ENCODE measurements at places on chromosomes 3 and 15.

DNA sequence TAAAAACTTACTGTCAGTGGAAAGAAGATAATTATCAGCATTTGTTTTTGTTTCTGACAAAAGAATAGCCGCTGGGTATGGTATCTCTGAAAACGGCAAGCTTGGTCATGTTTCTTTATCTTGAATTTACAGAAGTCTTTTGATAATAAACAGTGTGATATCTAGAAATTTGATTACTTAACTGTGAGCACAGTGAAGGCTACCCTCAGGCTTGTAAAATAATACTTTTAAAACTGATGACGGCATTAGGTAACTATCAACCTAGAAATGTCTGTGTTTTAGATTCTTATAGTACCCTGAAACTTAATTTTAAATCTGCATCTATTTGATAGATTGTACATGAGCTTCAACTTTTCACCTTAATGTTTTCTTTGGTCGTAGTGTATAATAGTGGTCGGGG is 43.4 kb downstream of the NSUN3 start:
- DNase-seq, result no peak

DNA sequence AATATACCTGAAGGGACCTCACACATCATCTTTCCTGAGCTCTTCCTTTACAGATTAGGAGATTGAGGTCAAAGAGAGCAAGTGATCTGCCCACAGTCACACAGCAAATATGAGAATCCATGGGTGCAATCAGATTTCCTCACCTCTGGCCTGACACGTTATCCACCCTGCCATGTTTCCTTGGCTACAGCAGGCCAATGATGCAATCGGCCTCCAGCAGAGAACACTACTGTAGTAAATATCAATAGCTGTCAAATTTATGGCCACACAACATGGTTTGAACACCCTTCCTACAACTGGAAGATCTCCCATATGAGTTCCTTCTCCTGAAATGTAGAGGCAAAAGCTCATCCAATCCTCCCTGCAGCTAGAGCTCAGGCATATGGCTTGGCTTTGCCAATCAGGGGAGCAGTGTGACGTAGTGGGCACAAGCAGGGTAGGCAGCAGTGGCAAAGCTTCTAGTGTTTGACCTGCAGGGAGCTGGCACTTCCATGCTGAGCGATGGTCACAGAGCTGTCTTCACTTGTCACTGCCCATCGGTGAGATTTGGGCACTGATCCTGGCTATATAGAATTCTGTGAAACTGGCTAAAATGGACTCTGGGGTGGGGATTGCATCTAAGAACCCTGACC is 271.3 kb downstream of the TJP1 start:
- DNase-seq, result no peak

DNA sequence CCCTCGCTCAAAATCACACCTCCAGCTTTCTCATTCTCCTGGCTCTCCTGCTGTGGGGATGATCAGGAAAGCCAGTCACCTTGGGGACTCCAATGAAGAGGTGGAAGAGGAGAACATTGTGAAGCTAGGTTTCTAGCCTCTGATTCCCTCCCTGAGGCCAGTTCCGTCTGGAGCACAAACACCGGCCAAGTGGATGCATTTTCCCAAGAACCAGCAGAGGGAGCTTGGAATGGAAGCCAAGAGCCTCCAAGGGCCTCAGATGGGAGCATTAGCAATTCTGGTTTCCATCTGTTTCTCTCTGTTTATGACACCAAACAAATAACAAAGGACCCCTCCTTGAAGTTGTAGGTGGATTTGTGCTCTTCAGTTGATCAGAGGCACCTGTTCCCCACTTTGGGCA is 40.6 kb upstream of the NMNAT3 start:
- DNase-seq, result no peak

- DNase-seq, result no peak
These were observed 699.4 kb downstream of the ZPLD1 start for GRCh38 chr3:103134023-103134724.

GRCh38 chr3:141998669-141999290 is 122.3 kb downstream of the ATP1B3 start:
- DNase-seq, result peak; percentile 18

GRCh38 chr3:49495023-49495422 is 25.0 kb downstream of the DAG1 start:
- DNase-seq, result no peak

- DNase-seq, result no peak
These were observed 262.1 kb upstream of the TGFBR2 start for GRCh38 chr3:30344288-30344687.

GRCh38 chr3:188814581-188814980 is 357.2 kb upstream of the TPRG1 start:
- no peak for DNase-seq

- no peak for DNase-seq
These were observed 284.2 kb upstream of the TPM1 start for GRCh38 chr15:62758126-62758951.

DNA sequence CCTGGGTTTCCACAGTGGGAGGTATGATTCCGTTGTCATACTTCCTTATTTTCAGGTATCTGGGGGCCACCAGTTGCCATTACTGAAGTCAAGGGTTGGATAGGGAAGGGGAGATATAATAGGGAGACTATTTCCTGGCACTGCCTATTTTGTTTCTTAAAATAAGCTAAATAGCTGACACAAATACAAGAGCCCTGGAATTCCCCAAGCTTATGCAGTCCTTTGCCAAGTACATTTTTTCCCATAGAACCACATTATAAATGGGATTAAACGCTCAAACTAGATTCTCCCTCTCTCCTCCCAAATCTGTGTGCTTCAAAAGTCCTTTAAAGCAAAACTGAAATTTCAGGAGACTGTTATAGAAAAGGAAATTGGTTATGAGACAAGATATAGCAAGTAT is 68.7 kb downstream of the AP4E1 start:
- DNase-seq, result no peak

DNA sequence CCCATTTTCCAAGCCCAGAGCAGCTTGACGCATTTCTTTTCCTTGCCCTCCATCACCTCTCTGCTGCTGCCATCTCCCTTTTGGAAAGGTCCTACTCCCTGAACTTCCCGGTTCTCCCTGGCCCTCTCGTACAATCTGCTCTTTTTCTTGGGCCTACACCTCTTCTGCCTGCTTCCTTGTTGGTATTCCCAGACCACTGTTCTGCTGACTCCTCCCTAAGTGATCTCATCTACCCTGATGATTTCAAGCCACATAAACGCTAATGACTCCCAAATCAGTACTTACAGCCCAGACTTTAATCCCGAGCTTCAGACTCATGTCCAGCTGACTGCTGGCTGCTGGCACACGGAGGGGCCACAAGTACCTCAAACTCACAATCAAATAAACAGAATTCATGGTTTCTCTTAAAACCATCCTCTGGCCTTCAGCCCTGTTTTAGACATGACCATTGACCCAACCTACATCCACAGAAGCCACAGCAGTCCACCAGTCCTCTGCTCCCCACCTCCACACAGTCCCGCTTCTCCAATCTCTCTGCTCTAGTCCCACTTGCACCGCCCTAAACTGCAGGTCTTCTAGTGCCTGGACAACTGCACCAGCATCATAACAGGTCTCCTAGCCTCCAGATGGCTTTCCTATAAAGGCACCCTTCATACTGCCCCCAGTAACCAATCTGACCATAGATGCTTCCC is 57.6 kb downstream of the AAGAB start:
- DNase-seq, result no peak

DNA sequence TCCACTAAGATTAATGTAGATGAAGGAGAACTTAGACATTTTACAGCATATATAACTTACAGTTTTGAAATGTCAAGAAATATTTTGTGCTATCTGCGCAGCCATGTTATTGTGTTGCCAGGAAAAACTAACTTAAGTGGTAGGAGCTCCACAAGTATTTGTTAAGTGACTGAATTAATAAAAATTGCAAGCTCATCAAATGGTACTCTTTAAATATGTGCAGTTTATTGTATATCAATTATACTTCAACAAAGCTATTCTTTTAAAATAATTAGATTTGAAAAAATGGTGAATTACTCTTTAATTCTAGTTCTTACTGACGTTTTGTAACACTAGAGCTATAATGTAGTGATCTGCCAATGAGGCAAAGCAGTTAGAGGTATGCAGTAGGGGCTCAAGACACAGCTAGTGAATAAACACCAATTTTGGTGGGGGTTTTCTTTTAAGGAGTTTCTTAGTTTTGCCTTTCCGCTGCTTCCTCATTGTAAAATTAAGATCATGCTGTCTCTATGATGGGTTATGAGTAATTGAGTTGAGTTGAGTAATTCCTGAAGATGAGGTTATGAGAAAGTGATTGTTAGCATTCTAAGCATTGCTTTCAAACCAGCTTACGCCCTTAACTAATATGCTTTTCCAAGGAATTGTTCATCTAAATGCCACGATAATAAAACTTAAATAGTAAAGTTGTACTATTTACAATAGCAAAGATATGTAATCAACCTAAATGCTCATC is 10.9 kb upstream of the LXN start:
- no peak for DNase-seq

- no peak for DNase-seq
These were observed 13.5 kb upstream of the SEC13 start for GRCh38 chr3:10334459-10334858.

DNA sequence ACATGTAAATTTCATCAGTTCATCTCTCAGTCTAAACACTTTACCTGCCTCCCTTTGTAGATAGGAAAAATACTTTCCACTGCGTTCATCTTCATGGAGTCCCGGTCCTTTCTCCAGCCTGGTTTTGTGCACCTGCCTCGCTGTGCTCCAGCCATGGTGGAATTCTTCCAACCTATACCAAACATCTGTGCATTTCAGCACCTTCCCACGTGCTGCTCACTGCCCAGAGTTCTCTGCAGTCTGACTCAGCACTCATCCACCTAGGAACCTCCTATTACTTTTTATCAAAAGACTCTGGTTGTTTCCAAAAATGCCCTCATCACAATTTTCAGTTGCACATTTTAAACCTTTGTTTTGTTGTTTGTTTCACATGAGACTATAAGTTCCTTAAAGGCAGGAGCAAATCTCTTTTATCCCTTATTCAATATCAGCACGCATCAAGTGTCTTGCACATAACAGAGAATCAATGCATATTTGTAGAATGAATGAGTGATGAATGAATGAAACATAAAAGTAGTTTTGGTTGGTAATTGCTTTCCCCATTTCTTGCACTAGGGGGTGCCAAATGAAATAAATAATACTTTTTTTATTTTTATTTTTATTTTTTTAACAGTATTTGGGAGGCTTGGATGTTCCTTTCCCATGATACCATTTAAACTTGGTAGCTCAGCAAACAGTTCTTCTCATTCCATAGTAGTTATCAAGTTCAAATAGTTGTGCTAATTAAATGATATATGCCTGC is 30.2 kb upstream of the ADAMTS9 start:
- no peak for DNase-seq

DNA sequence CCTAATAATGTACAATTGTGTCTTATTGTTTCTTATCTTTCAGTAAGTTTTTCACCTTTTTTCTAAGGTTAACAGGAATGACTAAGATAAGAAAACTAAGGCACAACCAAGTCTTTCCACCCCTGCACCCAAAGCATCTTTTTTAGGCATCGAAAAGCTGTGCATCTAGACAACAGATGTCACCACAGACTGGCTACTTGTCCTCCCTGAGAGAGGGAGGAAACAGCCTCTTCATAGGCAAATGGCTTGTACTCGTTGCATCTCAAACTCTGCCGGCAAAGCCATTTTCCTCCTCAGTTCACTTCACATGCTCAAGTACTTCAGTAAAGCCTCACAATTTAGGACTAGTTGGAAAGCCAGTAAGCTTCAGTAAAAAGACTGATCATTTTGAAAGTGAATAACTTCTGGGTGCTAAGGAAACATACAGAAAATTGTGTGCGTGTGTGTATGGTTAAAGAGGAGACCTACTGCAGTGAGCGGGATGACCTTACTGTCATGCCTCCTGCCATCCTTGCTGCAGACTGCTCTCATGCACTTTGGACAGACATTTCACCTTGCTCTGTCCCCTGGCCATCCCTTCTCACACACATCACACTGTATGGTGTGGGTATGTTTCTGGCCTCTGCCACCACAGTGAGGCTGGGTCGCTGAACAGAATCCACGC is 36.5 kb upstream of the HACD2 start:
- no peak for DNase-seq

DNA sequence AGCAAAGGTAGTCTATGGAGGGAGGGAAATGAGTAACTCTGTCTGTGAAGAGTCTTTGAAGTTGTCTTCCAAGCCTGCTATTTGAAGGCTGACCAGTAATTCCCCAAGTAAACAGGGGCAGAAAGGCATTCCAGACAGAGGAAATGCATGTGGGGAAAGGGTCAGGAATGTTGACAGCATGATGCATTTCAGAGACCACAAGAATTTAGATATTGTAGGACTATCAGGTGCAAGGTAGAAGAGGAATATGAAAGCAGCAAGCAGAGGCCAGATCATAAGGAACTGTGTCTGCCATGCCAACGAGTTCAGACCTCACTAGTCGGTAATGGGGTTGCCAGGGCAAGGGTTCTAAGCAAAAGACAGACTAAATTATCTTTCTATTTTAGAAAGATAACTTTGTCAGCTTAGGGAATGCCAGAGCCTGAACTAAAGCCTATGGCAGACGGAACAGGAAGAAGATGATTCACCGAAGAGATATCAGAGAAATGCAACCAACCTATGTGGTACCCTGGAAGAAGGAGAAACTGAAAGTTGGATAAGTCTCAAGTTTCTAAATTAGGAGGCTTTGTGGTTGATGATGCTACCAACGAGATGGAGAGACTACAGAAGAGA is 327.0 kb upstream of the RORA start:
- no peak for DNase-seq

DNA sequence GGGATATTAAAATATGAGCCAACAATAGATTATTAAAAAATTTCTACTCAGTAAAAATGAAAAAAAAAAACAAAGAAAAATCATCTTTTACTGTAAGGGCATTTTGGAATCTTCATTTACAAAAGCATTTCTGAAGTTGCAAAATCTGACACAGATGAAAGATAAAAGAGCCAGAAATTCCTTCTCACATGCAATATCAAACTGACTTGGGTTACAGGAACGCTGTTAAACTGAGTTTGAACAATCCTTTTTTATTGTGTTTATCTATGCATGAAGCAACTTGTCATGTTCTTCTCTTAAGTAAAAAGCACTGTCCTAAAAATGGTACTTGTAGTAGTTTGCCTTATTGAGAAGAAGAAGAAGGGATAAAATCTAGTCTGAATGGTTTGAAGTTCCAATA is 468.5 kb upstream of the KCNMB2 start:
- DNase-seq, result no peak

DNA sequence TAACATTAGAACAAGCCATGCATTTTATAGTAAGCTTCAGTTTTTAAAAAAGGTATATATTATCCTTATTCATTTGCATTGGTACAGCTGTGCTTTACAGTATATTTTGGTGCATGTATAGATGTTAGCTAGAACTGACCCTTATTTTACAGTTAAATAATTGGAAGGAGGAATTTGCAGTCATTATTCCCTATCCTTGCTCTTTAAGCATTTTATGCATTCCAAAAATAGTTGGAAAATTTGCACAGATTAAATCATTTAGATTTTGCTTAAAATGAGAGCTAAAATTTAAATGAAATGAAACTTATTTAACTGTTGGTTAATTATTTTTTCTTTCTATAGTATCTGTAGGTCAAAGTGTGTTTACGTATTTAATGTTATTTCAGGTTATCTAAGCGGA is 667.1 kb downstream of the NAALADL2 start:
- no peak for DNase-seq
